Activated CD8-positive, alpha-beta memory T cell treated with anti-CD3 and anti-CD28 coated beads for 48 hours (primary cell): ENCODE measurements at places on chromosomes 3 and 15.

DNA sequence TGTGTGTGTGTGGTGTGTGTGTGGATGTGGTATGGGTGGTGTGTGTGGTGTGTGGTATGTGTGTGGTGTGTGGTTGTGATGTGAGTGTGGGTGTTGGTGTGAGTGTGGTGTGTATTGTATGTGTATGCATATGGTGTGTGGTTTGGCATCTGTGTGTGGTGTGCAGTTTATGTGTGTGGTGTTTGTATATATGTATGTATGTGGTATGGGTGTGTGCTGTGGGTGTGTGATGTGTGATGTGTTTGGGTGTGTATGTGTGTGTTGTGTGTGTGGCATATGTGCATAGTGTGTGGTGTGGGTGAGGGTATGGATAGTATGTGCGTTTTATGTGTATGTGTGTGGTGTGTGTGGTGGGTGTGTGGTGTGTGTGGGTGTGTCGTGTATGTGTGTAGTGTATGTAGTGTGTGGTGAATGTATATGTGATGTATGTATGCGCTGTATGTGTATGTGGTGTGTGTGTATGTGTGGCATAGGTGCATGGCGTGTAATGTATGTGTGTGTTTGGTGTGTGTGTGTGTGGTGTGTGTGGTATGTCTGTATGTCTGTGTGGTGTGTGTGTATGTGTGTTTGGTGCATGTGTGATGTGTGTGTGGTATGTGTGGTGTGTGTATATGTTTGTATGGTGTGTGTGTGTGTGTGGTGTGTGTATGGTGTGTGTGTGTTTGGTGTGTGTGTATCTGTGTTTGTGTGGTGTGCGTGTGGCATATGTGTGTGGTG is 58.0 kb downstream of the EFCAB12 start:
- DNase-seq: no peak

DNA sequence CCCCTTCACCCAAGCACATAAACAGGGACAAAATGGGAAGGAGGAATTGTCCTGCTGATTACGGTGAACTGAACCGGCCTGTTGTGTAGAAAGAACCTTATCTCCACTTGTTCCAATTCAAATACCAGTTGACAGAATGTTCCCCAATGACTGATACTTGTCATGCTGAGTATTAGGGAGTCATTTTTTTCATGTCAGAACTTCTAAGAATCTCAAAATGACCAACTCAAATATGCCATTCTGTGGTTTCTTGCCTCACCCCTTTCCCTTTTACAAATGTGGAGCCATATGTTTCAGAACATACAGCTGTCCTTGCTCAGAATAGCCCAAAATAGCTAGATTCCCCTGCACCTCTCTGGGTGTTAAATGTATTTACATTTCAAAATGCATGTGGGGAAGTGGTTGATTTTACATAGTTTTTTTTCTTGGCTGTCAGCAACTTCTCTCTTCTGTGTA is 405.9 kb upstream of the TBL1XR1 start:
- DNase-seq: no peak

GRCh38 chr3:157527131-157527881 is 24.1 kb upstream of the VEPH1 start:
- no peak for DNase-seq

- DNase-seq: no peak
These were observed 100.7 kb downstream of the ANXA2 start for GRCh38 chr15:60297047-60297446.

DNA sequence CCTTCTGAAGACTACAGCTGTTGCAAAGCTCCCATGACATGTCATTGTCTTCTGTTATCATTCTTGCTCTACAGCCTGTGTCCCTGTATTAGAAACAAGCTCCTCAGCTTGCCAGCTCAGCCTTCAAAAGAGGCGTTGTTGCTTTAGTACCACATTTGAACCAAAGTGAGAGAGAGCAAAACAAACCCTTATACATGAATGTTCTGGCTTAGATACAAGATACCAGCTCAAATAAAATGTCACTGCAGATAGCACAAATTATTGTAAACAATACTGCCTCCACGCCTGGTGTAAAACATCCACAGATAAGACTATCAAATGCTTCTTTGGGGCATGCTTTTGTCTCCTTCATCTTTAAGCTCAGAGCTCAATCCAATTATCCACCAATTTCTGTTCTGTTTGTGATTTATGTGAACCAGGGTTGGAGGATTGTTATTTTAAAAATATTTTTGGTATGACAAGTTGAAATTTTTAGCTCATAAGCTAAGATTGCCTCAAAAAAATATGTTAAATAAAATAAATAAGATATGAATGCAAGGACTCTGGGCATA is 403.6 kb upstream of the CDIN1 start:
- DNase-seq: no peak

GRCh38 chr3:180000500-180000899 is 36.2 kb downstream of the PEX5L start:
- DNase-seq: no peak

DNA sequence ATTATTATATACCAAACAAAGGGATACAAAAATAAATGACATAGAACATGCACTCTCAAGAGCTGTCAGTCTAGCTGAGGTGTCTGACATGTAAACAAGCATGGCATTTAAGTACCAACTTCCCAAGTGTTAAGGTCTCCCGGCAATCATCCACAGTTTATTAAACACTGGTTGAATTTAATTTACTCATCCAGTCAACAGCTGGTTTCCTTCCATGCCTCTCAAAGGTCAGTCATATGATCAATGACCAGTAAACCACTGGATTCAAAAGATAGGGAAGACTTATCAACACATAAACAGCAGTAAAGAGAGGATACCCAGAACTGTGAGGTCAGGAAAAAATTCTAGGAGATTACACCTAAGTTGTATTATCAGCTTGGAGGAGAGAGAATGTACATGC is 80.4 kb downstream of the ADAM10 start:
- no peak for DNase-seq

GRCh38 chr15:76217029-76217881 is 94.0 kb downstream of the ETFA start:
- DNase-seq: no peak

GRCh38 chr3:195475614-195476013 is 32.8 kb upstream of the ACAP2 start:
- DNase-seq: no peak

GRCh38 chr3:18567293-18567692 is 142.2 kb upstream of the SATB1 start:
- DNase-seq: no peak

DNA sequence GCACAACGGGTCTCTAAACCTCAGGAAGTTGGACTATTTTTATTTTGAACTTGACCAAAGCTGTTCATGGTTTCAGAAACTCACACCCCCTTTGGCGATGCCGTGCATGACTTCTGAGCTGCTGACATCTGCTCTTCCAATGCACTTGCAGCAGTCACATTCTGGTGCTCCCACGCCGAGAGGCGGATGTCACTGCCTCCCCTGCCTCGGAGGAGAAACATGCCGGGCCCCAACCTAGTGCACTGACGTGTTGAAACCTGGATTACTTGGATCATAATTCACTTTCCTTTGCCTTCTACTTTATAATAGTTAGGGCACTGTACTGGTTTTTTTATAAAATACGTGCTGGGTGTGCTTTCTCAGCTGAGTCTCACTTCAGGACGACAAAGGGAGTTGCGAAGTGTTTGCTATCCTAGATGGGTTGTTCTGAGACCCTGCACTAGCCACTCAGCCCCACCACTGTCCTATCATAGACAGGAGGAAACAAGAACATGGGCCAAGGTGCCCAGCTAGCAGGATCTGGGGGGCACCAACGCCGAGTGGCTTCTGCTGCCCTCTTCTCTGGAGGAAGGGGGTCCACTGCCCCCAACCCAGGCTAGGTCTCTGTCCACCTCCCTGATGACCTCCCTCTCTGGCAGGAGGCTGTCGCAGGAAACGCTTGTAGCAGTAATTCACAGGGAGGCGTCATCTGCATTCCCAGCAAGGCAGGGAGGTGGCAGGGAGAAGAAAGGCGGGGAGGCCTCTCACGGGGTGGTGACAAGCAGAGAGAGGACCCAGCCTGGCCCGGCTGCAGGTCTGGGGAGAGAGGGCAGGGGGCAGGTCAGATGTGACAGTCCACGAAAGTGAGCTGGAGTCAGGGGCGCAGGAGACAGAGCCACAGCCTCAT is 158.8 kb upstream of the IQSEC1 start:
- no peak for DNase-seq

DNA sequence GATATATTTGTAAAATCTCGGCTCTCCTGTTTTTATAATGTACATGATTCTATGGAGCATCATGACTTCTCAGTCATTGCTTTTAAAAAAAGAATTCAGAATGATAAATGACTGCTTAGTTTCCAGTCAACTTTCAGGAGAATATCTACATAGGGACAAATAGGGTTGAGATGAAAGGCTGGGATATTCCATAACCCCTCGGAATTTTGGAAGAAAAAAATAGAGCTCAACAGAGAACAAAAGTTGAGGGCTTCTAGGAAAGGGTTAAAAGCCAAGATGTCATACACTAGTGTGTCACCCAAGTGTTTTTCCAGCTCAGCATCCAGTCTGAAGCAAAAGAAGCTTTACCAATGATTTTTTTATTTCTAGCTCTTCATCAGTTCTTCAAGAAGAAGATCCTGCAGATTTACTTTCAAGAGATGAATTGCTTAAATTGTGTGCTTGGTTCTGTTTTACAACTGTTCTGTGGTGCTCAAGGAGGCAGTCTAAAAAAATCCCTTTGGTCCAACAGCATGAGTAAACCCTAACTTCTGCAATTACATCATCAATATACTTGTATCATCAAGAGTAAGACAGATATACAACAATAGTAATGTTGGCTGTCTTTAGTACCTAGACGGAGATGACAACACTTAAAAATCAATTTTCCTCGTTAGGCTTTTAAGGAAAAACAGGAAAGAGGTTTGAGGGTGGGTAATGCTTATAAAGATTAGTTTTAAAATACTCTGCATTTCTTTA is 979 bp downstream of the UNC13C start:
- no peak for DNase-seq

- no peak for DNase-seq
These were observed 349.4 kb upstream of the LRRC3B start for GRCh38 chr3:26273196-26273595.

DNA sequence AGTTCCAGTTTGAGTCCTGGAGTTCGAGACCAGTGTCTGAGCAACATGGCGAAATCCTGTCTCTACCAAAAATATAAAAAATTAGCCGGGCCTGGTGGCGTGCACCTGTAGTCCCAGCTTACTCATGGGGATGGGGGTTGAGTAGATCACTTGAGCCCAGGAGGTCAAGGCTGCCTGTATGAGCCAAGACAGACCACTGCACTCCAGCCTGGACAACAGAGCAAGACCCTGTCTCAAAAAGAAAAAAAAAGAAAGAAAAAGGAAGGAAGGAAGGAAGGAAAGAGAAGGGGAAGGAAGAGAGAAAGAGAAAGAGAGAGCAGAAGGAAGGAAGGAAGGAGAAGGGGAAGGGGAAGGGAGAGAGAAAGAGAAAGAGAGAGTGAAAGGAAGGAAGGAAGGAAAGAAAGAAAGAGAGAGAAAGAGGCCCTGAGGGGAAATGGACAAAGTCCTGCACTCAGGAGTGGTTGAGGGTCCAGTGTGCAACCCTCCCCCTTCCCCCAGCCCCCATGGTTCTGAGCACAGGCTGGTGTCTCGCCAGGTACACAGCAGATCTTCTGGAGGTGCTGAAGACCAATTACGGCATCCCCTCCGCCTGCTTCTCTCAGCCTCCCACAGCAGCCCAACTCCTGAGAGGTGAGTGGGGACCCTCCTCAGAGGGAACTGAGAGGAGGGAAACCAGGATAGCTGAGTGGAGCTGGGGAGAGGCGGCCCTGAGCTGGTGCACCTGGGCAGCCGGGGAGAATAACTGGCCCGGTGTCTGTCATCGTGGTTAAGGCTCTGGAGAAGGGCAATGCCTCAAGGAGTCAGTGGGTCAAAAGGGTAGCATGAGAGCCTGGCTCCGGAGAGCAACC is 1.2 kb downstream of the SLC51A start:
- DNase-seq: no peak

DNA sequence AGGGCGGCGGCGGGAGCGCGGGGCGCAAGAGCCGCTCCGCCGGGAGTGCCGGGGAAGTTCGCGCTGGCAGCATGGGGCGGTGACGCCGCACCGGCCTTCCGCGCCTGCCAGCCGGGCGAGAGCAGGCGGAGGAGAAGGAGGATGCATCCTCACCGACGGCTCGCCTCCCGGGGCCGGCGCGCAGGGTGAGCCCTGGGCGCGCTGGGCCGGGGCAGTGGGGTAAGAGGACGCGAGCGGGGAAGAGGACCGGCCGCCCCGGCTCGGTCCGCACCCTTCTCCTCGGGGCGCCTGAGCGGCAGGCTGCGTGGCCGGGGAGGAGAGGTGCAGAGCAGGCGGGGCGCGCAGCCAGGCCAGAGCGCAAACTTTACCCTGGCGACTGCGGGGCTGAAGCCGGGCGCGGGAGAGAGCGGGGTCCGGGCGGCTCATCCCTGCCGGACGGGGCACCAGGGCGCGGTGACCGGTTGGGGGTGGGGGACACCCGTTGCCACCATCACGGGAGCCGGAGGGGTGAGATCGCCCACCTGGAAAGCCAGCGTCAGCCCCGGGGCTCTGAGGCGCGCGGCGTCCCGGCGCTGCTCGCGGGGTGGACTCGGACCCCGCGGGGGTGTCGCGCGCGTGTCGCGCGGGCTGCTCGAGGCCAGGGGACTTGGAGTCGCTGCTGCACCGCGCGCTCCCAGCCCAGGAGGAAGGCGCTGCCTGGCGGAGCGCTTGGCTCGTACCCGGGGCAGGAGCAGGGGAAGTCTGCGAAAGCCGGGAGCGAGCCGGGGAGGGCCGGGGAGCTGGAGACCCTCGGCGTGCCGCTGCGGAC is 542 bp downstream of the GABRA5 start:
- no peak for DNase-seq

DNA sequence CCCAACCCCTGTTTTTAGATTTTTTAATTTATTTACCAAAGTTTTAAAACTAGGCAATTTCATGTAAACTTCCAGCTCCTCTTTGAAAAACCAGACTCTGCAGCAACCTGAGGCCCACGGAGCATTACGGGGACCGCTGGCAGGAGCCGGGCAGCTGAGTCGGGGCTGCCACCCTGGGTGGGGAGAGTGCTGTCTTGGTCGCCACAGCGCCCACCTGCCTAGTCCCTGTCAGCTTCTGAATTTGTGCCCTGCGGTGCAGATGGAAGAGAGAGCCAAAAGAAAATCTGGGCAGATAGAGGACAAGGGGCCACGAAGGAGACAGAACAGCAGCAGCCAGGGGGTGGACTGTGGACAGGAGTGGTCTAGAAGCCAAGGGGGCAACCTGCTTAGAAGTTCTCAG is 34.6 kb downstream of the PXYLP1 start:
- DNase-seq: no peak

DNA sequence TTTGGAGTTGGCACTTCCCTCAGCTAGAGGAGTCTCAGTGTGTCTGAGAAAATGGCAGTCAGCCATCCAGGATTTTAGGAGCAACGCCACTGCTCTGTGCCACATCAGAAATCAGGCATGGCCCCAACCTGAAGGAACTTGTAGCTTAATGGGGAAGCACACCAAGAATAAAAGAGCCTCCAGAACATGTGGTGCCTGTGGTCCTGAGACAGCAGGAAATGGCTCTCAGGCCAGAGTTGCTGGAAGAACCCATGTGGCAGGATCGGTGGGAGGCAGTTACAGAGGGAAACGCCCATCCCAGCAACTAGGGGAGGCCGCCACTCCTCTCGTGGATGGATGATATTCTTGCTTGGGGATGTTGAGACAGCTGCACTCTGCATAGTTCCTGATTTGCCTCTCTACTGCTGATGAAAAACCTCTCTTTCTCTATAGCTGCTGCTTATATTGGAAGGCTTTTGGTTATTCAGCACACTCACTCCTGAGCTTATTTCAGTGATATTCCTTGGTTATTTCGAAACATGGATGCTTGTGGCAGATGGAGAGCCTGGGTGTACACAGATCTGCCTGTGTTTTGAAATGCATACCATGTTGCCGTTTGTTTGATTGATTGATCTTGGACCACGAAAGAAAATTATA is 52.4 kb downstream of the KLHL25 start:
- DNase-seq: no peak
